Fibroblast of skin of left biceps (primary cell): ENCODE measurements at places on chromosomes 5 and 9.
A peak's percentile ranks its signal among the peaks of the same experiment; 100 is the strongest.

- no peak for DNase-seq
Observed at GRCh38 chr5:99059685-99060084, 130.9 kb upstream of the CHD1 start.

DNA sequence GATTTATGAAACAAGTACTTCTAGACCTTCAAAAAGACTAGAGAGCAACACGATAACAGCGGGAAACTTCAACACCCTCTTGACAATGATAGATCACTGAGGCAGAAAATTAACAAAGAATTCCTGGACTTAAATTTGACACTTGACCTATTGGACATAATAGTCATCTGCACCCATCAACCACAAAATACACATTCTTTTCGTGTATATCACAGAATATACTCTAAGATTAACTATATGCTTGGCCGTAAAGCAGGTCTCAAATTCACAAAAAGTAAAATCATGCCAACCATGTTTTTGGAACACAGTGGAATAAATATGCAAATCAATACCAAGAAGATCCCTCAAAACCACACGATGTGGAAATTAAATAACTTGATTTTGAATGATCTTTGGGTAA lies 559.4 kb downstream of the DNAH5 start:
- no peak for DNase-seq

- no peak for DNase-seq
Observed at GRCh38 chr9:116369706-116370105, 216.1 kb downstream of the PAPPA start.

DNA sequence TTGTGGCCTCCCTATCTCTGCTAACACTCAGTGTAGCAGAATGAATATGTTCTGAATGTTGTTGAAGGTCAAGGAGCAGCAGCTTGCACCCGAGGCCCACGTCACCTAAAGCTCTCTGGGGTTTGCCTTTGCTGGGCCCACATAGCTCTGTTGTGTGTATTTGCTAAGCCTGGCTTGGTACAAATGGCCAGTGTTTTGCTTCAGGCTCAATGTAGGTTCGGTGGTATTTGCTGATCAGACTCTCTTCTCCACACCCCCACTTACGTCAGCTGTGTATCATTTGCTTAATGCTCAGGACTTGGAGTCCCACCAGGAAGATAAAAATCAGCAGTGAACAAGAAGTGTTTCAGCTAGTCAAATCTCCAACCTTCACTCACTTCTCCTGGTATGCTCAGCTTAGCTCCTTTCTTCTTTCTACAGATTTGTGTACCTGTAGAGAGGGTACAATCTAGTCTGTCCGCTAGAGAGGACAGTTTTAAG lies 4.8 kb upstream of the RFESD start:
- DNase-seq = no peak

GRCh38 chr5:35438786-35439185 lies 178.9 kb upstream of the SPEF2 start:
- DNase-seq = no peak

- DNase-seq = no peak
Observed at GRCh38 chr9:133658442-133659431, 22.6 kb downstream of the DBH start.

DNA sequence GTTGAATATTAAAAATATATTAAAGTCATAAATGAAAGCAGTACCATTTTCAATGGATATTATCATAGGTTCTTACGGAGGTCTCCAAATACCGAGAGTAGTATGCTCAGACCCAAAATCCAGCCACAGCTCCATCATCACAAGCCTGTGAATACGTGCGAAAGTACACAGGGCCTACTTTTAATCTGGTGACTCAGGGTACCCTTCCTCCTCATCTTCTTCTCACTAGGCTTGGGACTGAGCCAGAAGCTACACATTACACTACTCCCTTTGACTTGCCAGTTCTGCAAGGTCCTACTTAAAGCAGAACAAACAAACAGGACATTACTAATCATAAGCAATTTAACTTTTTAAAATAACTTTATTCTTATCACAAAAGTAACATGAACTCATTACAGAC lies 7.6 kb upstream of the RIC1 start:
- DNase-seq = peak; percentile 55

DNA sequence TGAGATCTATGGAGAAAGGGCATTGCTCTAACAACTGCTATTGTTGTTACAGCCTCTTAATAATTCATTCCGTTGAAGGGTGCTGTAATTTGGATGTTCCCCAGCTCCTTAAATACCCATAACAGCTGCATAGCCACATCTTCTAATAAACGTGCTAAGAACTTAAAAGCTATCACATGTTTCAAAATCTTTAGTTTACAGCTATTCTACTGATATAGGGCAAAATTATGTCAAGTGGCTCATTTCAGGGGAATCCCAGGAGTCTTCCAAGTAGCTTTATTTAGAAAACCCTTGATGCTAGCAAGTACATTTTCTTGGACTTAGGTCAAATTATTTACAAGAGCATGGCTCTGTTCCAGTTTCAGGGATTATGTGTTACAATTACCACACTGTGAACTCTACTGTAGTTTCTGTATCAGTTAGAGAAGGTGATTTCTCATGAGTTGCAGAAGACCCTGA lies 990.4 kb upstream of the ACO1 start:
- DNase-seq = no peak

DNA sequence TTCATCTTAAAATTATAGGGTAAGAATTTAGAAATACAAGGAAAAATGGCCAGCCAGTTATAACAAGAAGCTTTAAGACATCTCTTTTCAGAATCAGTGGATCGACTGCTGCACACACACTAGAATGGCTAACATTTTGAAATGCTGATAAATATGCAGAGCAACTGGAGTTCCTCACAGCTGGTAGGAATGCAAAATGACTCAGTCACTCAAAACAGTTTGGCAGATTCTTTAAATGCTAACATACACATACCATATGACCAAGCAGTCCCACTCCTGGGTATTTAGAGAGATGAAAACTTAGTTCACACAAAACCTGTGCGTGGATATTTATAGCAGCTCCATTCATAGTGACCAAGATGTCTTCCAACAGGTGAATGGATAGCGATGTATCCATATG lies 23.2 kb upstream of the PSAT1 start:
- no peak for DNase-seq

DNA sequence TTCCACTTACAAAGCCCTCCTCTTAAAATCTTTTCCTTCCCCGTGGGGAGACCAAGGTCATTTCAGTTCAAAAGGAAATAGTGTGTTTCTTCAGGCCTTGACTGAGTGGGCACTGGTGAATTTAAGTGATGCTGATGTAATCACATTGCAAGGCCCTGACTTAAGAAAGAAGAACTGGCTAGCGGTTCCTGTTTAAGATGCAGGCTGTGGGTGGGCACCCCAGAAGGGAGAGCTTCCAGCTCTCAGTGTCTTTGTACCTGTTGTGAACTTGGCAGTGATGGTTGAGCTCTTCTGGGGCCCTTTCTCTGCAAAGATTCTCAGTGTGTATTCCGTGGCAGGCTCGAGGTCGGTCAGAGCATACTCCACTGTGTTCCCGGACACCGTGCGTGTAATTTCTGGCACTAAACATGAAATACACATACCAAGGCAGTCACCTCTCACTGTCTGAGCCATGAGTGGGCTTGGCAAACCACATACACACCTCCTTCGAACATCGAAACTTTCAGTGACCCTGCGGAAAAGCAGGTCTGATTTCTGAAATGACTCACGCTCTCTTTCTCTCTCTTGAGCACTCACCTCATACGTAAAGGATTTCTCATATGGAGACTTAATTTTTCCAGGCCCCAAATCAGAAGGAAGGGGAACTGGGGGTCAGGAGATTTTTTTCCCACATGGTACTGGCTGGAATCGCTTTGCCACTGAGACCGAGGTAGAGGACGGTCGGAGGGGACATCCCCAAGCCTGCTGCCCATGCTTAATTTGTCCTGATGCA lies 81.9 kb downstream of the TNC start:
- peak; percentile 72 for DNase-seq

GRCh38 chr9:117687532-117687931 lies 16.7 kb upstream of the TLR4 start:
- no peak for DNase-seq

DNA sequence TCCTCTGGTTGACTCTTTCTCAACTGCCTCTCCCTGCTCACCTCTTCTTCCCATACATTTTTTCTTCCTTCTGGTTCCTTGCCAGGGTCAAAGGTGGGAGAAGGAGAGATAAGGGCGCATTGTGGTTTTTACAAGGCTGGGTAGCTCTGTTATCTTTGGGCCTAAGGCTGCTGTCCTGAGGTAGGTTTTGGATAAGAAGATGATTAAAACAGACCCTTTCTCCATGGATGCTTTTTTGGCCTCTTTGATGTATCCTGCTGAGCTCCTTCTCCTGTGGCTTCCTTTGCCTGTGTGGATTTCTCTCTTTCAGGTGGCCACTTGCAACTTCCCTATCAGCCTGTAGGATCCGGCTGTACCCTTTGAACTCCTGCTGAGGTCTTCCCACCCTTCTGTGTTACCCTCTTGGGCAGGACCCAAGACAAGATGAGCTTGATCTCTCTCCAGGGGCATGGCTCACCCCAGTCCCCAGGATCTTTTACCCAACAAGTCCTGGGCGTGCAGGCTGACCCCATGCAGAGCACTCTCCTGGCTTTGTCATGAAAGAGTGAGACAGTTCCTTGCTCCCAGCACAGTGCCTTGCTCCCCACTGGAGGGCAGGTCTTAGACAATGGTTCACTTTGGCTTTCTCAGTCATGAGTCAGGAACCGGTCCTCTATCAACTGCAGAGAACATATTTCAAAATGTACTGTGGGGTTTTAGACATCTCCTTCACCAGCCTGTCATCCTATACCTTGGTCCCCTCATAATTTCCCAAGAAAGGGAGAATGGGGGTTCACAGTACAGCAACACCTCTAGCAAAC lies 197.9 kb downstream of the TLE4 start:
- DNase-seq = no peak

DNA sequence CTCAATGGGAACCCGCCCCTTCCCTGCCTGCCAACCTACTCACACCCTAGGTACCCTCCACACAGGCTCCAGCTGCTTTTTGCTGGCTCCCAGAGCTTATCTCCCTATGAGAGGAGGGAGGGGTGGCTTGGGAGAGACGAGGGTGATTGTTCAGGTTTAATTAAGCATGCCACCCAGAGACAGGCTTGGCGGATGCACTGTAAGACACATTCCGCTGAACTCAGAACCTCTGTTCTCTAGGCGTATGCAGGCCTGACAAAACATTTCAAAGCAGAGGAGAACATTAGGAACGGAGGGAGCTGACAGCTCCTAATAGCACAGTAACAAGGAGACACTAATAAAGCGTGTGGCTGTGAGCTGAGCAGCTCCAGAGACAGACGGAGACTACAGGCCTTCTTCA lies 80.1 kb downstream of the TRIM32 start:
- no peak for DNase-seq

- DNase-seq = no peak
Observed at GRCh38 chr5:108727236-108727650, 20.5 kb upstream of the FER start.

GRCh38 chr9:131840220-131840619 lies 100.3 kb upstream of the RAPGEF1 start:
- no peak for DNase-seq
